ENCODE measurements at places on chromosomes 6 and 20. TPM values are rescaled to one million over a fixed set of nuclear protein-coding genes. Genes with fewer than 3 reads are reported as not detected.

Gene MOG
- total RNA-seq: 0.55 TPM

Gene ADGRB3
- 0.22 TPM for total RNA-seq

Gene OR12D3
- total RNA-seq: not detected

Gene ID4
- total RNA-seq: 14.0 TPM

Gene HLA-DPA1
- total RNA-seq: 2.6 TPM
